NCI-H69 (cell line): ENCODE measurements at places on chromosomes 1 and 21.

GRCh38 chr1:229430761-229431283 is 3.1 kb downstream of the ACTA1 start:
- no peak for DNase-seq

- DNase-seq = no peak
These were observed 63.9 kb upstream of the GOLT1A start for GRCh38 chr1:204277563-204278219.

GRCh38 chr1:170807432-170807831 is 127.9 kb upstream of the MROH9 start:
- DNase-seq = no peak

DNA sequence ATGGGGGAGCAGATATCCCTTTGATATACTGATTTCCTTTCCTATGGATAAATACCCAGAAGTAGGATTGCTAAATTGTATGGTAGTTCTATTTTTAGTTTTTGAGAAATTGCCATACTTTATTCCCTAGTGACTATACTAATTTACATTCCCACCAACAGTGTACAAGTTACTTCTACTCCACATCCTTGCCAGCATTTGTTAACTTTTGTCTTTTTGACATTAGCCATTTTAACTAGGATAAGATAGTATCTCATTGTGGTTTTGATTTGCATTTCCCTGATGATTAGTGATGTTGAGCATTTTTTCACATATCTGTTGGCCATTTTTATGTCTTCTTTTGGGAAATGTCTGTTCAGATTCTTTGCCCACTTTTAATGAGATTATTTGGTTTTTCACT is 620.6 kb upstream of the CAMK1G start:
- DNase-seq = no peak
